ENCODE measurements at places on chromosomes 5 and 9.
A peak's percentile ranks its signal among the peaks of the same experiment; 100 is the strongest.

DNA sequence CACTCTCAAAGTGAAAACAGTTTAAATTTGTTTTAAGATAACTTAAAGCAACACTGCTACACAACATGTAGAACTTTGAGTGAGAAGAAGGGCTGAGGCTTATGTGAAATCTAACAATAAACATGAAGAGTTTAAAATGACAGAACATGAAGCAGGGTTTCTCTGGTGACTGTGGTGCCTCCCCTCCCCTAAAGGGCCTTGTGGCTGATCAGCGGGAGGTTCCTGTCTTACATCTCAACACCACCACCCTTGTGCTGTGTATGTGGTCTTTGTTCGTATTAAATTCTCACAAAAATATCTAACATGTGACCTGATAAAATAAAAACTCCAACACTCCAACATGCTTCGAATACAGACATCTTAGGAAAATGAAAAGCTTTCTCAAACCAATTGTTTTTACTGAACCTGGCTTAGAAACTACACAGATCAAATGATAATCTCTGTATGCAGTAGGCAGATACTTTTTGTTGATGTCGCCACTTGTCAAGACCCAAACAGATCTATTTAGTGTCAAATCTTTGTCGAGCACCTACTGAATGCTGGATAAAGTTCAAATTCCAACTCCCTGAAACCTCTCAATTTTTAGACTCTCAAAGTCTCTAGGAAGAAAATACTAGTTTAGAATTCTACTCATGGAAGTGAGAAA lies 9.9 kb upstream of the IQGAP2 start:
- peak; percentile 44 for DNase-seq

GRCh38 chr5:98776066-98776705 lies 2.7 kb downstream of the RGMB start:
- no peak for DNase-seq

GRCh38 chr9:7117676-7118561 lies 360.1 kb downstream of the KDM4C start:
- DNase-seq: no peak

DNA sequence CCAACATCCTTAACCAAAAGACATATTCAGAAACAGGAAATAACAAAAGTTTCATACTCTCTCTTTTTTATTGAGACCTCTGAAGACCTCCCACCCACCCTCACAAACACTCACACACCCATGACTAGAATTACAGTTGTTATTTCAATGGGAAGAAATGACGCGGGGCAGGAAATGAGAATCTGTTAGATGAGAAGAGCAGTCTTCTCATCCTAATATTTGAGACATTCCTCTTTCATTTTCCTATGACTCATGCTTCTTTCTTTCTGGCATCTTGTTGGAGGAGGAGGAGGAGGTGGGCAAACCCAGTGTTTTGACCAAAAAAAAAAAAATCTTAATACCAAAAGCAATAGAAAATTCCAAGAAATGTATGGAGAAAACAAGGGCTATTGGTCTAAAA lies 179.5 kb upstream of the TARS1 start:
- DNase-seq: no peak

- DNase-seq: peak; percentile 58
Measured at GRCh38 chr9:34628656-34629490, at the start of gene ARID3C. TSS of gene ARID3C (minus strand) at chr9:34629066. CDS start at chr9:34628014, 1,052 bp downstream.

GRCh38 chr9:88824711-88825110 lies 166.6 kb upstream of the S1PR3 start:
- DNase-seq: no peak

GRCh38 chr5:56616454-56617160 lies 198.7 kb upstream of the MAP3K1 start:
- no peak for DNase-seq

GRCh38 chr5:143506836-143507552 lies 103.5 kb upstream of the NR3C1 start:
- DNase-seq: no peak

DNA sequence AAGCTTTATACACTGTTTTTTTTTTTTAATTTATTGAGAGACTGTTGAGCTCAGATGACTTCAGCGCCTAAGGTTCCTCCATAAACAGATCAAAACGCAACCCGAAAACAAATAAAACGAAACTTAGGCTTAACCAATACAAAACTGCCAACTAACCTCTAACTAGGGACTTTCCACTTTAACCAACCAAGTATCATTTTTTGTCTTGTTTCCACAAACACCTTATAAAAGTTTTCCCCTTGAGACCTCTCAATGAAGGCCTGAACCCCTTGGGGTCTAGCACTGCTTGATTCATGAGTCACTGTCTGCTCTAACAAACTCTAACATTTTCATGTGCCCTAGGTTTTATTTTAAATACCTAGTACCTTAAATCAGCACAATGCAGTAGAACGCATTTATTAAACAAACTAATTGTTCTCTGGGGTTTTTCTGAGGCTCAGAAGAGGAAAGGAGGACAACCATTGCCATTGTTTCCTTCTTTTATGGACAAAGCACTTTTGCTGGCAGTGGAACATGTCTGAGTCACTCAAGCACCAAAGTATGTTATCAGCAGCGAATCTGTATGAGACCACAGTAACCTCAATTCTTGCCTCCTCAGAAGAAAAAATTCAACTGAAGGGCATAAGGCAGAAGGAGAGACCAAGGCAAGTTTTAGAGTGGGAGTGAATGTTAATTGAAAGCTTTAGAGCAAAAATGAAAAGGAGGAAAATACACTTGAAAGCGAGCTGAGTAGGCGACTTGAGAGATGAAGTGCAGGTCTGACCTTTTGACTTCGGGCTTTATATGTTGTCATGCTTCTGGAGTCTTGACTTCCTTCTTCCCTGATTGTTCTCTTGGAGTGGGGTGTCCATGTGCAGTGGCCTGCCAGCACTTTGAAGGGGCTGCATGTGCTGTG lies 97.7 kb upstream of the HCN1 start:
- DNase-seq: no peak

GRCh38 chr5:165913059-165913458 lies 2378.4 kb upstream of the WWC1 start:
- DNase-seq: no peak

- DNase-seq: no peak
Measured at GRCh38 chr5:136043551-136043950, 14.8 kb downstream of the TGFBI start.

DNA sequence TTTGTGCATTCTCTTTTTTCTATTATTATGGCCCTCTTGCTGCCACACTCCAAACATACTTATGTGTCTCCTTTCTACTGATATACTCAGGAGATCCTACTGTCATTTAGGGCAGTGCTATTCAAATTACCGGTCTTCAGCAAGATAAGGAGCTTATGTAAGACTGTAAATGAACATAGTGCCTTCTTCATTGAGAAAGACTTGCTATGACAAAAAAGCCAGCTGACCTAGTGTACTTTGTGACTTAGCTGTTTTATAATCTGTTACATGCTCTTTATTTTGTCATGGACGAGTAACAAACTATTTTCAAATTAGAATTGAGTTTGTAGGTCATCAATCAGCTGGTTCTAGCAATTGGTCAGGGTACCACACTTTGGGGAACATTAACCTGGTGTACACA lies 32.8 kb downstream of the RANBP17 start:
- DNase-seq: no peak
